Activated T-cell treated with anti-CD3 and anti-CD28 coated beads, Interleukin-2, amount 50 U/mL, for 24 hours (primary cell): ENCODE measurements at places on chromosomes 1 and 21.

DNA sequence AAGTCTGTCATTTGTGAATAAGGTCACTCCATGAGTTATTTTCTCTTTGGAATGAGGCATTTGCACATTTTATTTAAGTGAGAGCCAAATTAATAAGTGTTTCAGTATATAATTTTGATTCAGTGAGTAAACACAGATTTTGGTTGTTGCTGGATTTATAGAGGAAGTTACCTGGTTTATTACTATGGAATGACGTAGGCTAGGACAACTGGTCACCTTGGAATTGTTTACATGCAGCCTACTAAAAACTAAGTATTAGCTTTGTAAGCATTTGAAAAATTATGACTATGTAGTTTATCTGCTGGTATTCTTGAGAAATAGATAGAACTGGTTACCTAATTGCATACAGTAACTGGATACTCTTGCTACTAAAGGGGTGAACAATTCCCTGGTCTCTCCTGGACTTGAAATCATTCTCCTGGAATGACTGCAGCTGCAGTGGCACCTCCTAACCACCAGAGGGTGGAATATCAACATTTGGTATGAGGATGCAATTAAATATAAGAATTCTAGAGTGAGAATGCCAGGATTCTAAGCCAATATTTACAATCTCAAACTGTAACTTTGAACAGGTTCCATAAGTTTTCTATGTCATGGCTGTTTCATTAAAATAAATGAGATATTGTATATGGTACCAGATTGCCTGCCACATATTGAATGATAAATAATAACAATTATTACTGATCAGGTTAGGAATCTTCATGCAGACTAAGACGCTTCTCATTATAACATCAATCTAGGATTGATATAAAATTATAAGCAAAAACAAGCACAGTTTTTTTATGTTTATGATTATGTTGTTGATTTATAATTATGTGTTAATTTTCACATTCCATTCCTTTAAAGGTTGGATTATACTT lies 3.5 kb upstream of the KRTAP27-1 start:
- peak; percentile 33 for DNase-seq

DNA sequence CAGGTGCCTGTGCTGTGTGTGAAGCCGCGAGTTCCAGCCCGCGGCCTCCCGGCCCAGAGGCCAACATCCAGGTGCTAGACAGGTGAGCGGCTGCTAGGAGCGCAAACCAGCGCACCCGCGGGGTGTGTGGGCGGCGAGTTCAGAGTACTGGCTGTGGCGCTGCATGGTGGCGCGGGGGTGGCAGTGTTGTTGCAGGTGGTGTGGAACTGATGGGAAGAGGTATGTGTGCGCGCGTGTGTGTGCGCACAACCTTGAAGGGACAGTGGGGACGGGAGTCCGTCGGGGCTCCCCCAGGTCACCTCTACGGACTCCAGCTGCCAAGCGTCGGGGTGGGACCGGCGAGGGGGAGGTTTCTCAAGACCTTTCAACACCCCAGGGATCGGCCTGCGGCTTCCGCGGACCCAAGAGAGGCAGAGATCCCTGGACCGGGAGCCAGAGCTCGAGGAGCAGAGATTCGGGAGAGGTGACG lies 433 bp upstream of the DMBX1 start:
- peak; percentile 60 for DNase-seq

DNA sequence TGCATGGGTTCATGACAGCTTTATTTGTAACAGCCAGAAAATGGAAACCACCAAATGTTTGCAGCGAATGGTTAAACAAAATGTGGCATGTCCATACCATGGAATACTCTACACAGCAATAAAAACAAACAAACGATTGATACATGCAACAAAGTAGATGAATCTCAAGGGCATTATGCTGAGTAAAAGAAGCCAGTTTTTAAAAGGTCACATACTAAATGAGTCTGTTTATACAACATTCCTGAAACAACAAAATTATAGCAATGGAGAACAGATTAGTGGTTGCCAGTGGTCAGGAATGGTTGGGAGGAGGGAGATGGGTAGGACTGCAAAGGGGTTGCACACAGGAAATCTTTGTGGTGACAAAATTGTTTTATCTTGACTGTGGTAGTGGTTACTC lies 202.4 kb upstream of the UBE2U start:
- DNase-seq, result no peak

DNA sequence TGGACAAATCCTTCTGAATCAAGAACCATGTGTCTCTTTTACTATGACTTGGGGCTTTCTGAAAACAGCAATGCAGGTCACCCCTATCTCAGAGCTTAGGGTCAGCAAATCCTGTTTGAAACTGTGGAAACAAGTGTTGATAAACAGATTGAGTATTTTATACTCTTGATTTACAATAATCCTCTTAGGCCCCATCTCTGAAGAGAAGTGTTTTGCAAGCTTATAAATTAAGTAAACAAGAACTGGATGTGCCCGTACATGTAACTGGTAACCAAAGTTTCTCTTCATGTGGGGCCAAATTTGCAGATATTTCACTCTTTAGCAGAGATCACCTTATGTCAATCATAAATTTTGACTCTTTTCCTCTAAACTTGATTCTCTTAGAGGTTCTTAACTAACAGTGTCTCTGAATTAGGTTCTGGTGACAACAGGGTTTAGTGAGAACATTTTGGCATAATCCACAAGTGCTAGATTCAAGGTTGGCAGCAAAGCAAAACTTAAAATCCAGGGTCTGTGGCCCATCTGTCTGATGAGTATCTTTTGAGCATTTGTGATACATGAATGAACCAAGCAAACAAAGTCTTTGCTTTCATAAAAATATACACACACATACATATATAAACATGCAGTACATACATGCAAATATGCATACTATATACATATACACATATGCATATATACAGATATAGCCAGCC lies 183.0 kb upstream of the HOOK1 start:
- no peak for DNase-seq

DNA sequence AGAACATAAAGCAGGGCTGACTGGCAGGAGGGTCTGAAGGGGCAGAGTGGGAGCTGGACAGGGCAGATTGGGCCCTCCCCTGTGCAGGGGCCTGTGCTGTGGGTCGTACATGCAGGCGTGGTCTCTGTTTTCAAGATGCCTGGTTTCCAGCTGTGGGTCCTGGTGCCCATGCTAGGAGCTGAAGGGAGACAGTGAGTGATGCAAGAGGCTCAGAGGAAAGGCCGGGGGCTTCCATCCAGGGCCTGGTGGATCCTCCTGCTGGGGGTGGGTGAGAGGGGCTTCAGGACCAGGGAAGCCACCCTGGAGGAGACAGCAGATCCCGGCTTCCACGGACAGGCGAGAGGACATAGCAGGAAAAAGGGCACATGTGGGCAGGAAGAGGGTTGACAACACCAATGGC lies 349.0 kb upstream of the VAMP3 start:
- DNase-seq, result no peak

GRCh38 chr1:24502065-24502708 lies 449 bp upstream of the RCAN3 start:
- DNase-seq, result peak; percentile 86

- DNase-seq, result no peak
These were observed 6.3 kb upstream of the TMEM39B start for GRCh38 chr1:32066489-32066873.

- peak; percentile 71 for DNase-seq
These were observed 721 bp downstream of the PBXIP1 start for GRCh38 chr1:154955039-154955717.

DNA sequence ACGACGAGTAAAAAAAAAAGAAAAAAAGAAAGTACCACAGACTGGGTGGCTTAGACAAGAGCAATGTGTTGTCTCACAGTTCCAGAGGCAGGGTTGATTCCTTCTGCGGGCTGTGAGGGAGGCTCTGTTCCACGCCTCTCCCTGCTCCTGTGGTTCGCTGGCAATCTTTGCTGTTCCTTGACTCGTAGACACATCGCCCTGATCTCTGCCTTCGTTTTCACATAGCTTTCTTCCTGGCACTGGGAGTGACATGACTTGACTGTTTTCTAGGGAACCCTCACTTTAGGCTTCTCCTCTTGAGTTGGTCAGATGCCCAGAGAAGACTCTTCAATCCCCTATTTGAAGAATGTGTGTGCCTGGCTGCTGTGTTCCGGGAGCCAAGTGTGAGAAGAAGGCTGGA lies 133.6 kb downstream of the TM2D1 start:
- DNase-seq, result no peak

DNA sequence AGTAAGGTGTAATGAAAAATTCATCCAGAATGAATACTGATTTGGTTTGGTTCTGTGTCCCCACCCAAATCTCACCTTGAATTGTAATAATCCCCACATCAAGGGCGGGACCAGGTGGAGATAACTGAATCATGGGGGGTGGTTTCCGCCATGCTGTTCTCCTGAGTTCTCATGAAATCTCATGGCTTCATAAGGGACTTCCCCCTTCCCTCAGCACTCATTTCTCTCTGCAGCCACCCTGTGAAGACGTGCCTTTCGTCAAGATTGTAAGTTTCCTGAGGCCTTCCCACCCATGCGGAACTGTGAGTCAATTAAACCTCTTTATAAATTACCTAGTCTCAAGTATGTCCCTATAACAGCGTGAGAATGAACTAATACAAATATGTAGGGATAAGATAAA lies 5.5 kb upstream of the SYNJ1 start:
- peak; percentile 40 for DNase-seq

GRCh38 chr1:168960595-168960994 lies 145.9 kb upstream of the ATP1B1 start:
- DNase-seq, result no peak

GRCh38 chr1:175494011-175494554 lies 249.3 kb downstream of the TNR start:
- DNase-seq, result no peak
